ENCODE measurements at places on chromosomes 13 and 19.

DNA sequence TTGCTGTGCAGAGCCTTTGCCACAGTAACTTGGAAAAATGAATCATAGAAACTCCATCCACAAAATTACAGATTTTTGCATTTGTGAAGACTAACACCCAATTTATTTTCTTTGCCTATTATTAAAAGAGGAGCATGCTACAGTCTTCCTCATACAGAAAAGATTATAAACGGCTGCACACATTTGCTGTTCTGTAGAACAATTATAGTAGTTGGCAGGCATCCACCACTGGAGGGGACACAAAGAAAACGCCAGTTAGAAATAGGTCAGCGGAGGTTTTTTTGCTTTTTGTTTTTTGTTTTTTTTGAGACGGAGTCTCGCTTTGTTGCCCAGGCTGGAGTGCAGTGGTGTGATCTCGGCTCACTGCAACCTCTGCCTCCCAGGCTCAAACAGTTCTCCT lies 51.6 kb downstream of the SACS start:
- no peak for DNase-seq

DNA sequence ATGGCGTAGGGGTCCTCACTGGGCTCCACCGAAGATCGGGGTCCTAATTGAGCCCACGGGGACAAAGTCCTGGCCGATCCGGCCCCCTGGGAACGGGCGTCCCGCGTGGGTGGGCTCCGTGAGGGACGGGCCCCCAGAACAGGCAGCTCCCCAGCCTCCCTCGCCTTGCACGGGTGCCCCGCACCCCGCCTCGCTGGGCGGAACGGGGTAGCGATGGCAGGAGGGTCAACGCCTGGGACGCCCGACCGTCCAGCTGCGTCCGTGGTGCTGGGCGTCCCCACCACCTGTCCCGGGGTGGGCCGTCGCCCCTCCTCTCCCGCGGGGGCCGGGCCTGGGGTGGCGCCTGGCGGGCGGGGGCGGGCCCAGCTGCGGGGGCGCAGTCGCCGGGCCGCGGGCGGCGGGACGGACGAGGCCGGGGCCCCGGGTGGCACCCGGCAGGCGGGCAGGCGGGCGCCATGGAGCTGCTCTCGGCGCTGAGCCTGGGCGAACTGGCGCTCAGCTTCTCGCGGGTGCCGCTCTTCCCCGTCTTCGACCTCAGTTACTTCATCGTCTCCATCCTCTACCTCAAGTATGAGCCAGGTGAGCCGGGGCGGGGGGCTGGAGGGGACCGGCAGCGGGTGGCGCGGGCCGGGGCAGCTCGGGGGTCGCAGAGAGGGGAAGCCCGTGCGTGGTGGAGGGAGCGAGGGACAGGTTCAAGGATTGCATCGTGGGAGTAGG lies at the start of gene TMEM38A:
TMEM38A (plus strand) TSS at position 377 of the 717 bp plus-strand sequence; CDS start at position 456, 79 bp downstream.
- DNase-seq = no peak

GRCh38 chr19:34366738-34367623 lies 2.0 kb downstream of the GPI start:
- no peak for DNase-seq

GRCh38 chr13:26558987-26559386 lies 1.5 kb downstream of the WASF3 start:
- no peak for DNase-seq

DNA sequence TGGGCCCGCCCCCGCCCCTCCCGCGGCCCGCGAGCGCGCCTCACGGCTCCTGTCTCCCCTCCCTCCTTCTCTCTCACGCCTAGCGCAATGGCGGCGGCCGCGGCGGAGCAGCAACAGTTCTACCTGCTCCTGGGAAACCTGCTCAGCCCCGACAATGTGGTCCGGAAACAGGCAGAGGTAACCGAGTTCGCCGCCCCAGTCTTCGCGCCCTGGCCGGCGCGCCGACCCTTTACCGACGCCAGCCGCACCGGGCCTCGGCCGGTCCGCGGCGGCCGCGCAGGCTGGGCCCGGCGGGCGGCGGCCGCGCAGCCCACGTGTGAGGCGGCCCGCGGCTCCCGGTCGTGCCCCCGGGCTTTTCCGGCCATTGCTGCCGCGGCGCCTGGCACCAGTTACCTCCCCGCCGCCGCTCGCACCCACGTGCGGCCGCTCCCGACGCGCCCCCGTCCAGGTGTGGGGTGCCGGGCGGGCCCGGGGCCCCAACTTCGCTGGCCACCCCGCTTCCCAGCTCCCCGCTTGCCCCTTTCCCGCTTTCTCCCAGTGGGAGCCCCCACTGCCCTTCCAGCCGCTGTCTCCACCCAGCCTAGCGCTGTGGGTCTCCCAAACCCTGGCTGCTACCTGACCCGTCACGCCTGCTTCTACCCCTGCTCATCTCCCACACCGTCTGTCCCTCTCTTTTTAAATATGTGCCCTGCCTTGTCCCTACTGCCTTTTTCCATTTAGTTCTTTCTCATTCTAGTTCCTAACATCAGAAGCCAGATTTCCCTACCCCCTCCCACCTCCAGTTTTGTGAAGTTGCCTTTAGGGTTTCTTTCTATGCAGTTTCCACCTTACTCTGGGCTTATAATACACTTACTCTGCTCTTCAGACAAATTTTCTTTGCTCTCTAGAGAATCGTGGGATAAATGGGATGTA lies 23.4 kb downstream of the IPO5 start:
- no peak for DNase-seq

- no peak for DNase-seq
These were observed 57.8 kb upstream of the ITM2B start for GRCh38 chr13:48175185-48175584.

- DNase-seq = no peak
These were observed 45.8 kb downstream of the TNFSF13B start for GRCh38 chr13:108315273-108315672.

DNA sequence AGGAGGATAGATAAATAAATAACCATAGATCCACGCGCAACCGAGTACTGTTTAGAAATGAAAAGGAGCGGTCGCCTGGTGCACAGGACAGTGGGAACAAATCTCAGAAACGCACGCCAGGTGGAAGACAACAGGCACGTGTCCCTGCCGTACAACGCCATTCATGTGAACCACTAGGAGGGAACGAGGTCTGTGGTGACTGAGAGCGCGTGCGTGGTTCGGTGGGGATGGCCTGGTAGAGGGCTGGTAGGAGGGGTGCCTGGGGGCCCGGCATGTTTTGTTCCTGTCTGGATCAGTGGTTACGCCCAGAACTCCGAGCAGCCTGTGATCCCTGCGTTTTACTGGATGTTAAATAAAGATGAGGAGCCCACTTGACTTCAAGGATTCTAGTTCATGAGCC lies 111.9 kb downstream of the KDM4B start:
- no peak for DNase-seq

- DNase-seq = no peak
These were observed 512.6 kb downstream of the KLF5 start for GRCh38 chr13:73571376-73571775.

GRCh38 chr19:9431475-9431874 lies 3.9 kb downstream of the ZNF266 start:
- no peak for DNase-seq

All from HS-27A (cell line).